ENCODE measurements at places on chromosomes 11 and 22.

- H3K4me1 ChIP-seq = no peaks in the 10 kb centered on the region
- no peaks in the 10 kb centered on the region for H3K36me3 ChIP-seq
- H3K4me3 ChIP-seq = no peak overlapping the region
- H3K27ac ChIP-seq = no peak overlapping the region
- H3K27me3 ChIP-seq = no peaks in the 10 kb centered on the region
Observed at GRCh38 chr11:22903782-22904181, 43.5 kb upstream of the CCDC179 start.

GRCh38 chr11:66479394-66480116, 679 bp upstream of the DPP3 start:
- peaks cover 3% of the 10 kb centered on the region for H3K4me1 ChIP-seq
- DNase-seq = no peak
- H3K27ac ChIP-seq = peak overlapping the region; percentile 58
- no peaks in the 10 kb centered on the region for H3K36me3 ChIP-seq

DNA sequence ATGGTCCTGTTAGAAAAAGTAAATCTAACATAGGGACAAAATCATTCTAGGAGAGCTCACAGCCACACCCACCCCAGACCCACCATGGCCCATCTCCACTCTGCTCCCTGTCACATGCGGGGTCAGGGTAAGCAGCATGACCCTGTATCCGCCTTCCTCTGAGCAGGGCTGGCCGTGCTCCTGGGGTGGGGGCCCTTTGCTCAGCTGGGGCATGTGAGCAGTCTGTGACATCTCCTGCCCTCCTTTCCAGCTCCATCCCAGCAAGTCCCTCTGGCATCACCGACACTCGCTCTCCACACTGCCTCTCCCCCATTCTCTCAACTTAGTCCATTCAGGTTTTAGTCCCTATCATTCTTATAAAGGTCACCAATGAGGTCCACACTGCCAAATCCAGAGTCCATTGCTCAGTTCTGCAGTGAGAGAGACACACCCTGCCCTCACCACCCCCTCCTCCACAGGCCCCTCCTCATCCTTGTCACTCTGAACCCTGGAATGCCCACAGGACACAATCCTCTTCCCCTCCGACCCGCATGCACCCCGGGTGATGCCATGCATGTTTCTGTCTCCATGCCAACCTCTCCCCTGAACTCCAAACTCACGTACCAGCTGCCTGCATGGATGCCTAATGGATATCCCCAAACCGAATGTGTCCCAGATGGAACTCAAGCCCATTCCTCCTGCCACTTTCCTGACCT, 65.1 kb upstream of the PITPNB start:
- H3K27ac ChIP-seq = no peak overlapping the region
- no peaks in the 10 kb centered on the region for H3K27me3 ChIP-seq
- peaks cover 6% of the 10 kb centered on the region for H3K4me1 ChIP-seq

GRCh38 chr11:75986966-75987365, 172.0 kb downstream of the UVRAG start:
- no peak overlapping the region for H3K4me3 ChIP-seq
- H3K27me3 ChIP-seq = no peaks in the 10 kb centered on the region
- H3K36me3 ChIP-seq = no peaks in the 10 kb centered on the region

- peaks cover 49% of the 10 kb centered on the region for H3K4me1 ChIP-seq
- peaks cover 8% of the 10 kb centered on the region for H3K27me3 ChIP-seq
Observed at GRCh38 chr22:46071451-46072109, 78.7 kb upstream of the PPARA start.

- H3K27ac ChIP-seq = peak overlapping the region; percentile 53
- H3K36me3 ChIP-seq = peaks cover 10% of the 10 kb centered on the region
- H3K4me1 ChIP-seq = peaks cover 57% of the 10 kb centered on the region
- DNase-seq = no peak
Observed at GRCh38 chr11:414318-414857, 411 bp downstream of the SIGIRR start.

GRCh38 chr11:64675450-64676260, 47.3 kb downstream of the NRXN2 start:
- H3K27ac ChIP-seq = no peak overlapping the region
- H3K36me3 ChIP-seq = no peaks in the 10 kb centered on the region
- peaks cover 53% of the 10 kb centered on the region for H3K27me3 ChIP-seq
- no peak for DNase-seq
- no peaks in the 10 kb centered on the region for H3K4me1 ChIP-seq
